Activated naive CD4-positive, alpha-beta T cell (primary cell): ENCODE measurements at places on chromosomes 3 and 15.

DNA sequence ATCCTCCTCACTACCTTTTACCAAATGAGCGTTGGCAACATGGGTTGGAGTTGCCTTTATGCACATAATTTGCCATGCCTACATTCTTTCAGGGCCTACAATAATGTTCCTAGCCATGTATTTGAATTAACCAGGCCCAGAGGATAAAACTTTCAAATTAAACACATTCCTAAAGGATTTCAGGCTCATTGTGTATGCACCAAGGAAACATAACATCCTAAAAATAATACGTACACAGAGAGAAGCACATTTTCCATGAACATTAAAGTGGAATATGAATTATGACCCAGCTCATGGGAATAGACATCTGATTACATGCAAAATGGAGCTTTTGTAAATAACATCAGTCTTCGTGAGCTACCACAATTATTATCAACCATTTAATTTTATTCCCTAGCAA, 203.3 kb downstream of the RORA start:
- no peak for DNase-seq

DNA sequence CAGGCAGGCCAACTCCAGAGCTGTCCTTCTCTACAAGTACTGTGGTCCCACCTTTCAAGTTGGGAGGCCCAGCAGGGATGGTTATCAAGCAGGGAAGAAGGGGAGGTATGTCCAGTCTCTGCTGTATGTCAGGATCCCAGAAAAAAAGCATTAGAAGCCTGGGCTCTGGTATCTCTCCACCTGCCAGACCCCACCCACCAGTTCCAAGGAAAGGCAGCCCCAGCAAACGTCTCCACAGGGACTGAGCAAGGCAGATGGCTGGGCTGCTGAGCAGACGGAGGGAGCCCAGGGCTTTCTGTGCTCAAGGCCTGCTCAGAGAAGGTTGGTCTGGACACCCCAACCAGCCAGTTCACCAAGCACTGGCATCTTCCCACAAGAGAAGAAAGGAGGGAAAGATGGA, 287.8 kb downstream of the XXYLT1 start:
- no peak for DNase-seq

- DNase-seq = no peak
Observed at GRCh38 chr3:59401924-59402323, 352.1 kb upstream of the CFAP20DC start.

DNA sequence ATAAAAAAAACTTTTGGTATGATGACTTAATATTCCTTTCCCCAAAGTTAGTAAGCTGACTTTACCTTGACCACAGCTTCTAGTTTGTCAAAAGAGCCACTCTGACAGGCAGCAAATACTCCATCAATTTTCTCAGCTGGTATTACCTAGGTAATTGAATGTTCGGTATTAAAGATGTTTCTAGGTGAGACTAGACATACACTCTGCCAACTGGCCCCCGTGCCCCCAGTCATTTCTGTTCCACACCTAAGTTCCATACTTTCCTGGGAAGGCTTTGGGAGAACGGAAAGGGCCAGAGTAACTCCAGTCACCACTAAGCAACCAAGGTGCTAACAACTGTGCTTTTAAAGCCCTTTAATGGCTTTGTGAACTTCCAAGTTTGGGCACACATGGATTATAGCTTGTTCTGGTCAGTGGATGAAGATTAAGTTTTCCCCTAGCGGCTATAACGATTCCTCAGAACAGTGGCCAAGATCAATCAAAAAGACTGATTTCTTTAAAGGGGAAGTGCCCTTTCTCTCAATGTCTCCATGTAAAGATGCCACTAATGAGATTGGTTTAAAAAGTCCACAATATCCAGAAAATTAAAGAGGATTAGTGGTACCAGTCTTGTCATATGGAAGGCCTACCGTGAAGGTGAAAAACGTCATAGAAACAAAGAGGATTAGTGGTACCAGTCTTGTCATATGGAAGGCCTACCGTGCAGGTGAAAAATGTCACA, 7.0 kb downstream of the EIF4A2 start:
- DNase-seq = no peak

DNA sequence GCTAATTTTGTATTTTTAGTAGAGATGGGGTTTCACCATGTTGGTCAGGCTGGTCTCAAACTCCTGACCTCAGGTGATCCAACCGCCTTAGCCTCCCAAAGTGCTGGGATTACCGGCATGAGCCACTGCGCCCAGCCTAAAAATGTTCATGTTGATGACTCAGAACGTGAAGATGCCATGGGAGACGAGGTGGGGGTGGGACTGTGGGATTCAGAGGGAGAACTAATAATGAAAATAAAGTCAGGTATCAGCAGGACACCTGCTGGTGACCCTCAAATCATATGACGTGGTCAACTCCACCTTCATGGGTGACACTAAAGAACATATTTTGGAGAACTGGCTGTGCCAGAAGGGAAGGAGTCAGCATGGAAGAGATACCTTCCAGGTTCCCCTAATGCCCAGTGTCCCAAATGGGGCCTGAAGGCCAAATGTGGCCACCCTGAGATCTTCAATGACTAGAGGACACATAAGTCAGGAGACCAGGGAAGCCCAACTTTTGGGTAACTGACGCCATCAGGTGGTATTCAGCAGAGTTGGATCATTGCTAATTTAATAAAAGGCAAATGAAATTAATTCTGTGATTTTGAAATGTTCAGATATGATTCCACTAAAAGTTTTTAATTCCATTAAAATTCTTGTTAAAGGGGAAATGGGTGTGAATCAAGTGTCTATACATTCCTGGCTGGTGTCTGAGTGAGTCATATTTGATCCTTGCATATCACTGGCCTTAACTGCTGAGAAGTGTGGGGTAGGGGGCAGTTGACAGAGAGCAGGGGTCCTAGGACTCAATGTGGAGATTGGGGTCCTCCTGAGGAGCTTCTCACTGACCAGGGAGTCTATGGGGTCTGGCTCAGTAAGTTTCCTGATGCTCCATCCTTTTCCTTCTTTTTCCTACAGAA, 88.6 kb upstream of the GSK3B start:
- no peak for DNase-seq

- DNase-seq = no peak
Observed at GRCh38 chr3:117788061-117788460, 1078.5 kb downstream of the TUSC7 start.
